WERI-Rb-1 (cell line): ENCODE measurements at places on chromosomes 11 and 22.

DNA sequence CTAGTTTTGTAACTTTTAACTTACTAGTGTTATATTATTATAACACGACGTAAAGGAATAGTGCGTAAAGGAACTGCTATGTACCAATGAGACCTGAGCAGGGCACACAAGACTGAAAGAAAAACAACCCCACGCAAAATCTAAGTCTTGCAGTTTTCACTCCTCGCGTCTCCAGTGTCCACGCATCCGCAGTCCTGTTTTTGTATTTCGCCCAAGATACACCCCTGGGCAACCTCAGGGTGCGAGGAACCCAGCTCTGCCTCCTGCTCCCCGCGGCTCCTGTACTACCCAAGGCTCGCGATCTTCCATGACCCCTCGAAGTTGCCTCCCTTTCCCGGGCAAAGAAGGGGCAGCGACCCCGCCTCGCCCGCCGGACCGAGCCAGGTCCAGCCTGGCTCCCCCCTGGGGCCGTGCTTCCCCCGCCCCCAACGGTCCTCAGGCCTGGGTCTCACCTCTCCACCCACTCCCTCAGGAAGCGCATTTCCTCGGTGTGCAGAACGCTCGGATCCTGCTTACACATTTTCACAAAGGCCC lies 393 bp downstream of the ST13 start:
- DNase-seq: no peak

GRCh38 chr22:30392661-30393321 lies 4.0 kb upstream of the SEC14L2 start:
- peak; percentile 92 for DNase-seq

- DNase-seq: no peak
Measured at GRCh38 chr11:97965849-97966646, 1054.7 kb upstream of the CNTN5 start.

GRCh38 chr11:115736146-115736545 lies 231.9 kb upstream of the CADM1 start:
- DNase-seq: no peak

DNA sequence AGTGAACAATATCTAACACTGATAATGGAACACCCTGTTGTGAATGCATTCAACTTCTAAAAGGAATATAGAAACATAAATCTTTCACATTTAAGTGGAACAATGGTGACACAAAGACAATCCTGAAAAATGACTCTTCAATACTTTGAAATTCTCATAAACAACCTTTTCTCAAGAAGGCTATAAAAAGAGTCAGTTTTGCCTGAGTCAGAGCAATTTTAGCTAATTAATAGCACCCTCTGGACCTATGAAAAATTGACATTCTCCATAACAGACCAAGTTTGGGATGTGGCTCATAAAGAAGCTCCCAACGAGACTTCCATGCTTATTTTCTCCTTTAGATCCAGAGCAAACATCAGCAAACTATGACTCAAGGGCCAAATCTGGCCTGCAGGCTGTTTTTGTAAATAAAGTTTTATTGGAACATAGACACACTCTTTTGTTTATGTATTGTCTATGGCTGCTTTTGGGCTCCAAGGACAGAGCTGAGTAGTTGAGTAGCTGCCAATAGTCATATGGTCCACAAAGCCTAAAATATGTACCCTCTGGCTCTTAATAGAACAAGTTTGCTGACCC lies 108.0 kb downstream of the MAML2 start:
- no peak for DNase-seq

GRCh38 chr11:46216019-46216764 lies 61.3 kb upstream of the CREB3L1 start:
- no peak for DNase-seq

DNA sequence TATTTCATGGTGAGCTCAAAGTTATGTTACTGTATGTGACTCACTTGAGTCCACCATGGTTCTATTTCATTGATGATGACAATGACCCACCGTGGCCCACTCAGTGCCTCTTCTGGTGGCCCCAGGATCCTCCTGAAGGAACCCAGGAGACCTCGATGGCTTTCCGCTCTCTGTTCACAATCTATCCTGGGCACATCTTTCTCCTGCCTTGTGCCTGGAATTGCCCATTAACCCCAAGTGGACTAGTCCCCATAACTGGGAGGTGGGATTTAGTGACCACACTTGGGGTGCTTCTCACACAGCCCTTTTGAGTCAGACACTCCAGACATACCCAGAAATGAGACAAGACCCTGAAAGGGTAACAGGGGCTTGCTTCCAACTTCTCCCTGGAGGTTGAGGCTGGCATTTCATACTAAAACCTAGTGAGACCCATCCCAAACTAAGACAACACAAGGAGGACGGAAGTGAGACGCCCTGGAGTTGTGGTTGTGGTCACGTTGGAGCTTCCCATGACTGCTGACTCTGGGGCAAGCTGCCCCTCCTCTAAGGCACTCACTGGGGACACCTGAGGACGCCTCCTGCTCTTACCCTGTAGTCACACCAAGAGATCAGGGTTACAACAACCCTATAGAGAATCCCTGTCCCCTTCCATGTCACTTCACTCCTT lies 22.1 kb downstream of the IGLL5 start:
- DNase-seq: no peak

GRCh38 chr11:83238111-83238510 lies 44.6 kb downstream of the ANKRD42 start:
- no peak for DNase-seq

DNA sequence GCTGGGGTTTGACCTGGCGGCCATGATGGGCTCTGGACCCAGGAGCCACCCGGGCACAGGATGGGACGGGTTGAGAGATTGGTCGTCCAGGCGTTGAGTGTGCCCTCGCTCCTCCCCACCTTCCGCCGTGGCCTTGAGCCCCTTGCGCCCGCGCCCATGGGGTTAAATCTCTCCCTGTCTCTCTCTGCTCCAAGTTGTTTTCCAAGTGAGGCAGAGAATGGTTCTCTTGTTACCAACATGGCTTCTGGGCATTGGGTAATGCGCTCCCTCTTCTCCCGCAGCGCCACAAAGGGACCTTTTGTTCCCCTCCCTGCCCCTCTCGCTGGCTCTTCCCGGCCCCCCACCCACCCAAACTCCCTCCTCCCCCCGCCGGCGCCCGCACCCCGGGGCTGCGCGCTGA lies 18.8 kb upstream of the PICK1 start:
- DNase-seq: no peak

GRCh38 chr11:44255406-44256071 lies 54.4 kb downstream of the ALX4 start:
- DNase-seq: no peak

- no peak for DNase-seq
Measured at GRCh38 chr22:46791201-46791731, 28.8 kb downstream of the TBC1D22A start.

GRCh38 chr11:100830978-100831732 lies 144.1 kb downstream of the ARHGAP42 start:
- no peak for DNase-seq

DNA sequence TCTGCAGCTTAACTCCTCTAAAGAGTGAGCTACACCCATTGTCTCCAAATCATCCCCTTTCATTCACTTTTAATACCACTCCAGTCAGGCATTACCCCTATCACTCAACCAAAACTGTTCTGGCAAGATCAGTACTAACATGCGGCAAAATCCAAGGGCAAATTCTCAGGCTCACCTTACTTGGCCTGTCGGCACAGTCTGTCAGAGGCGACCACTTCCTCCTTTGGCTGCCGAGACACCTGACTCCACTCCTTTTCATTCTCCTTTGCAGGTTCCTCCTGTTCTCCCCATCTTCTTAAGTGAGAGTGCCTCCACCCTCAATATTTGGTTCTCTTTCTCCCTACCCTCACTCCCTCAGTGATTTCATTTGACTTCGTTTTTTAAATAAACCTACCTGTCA lies 4.2 kb downstream of the C11orf91 start:
- no peak for DNase-seq

DNA sequence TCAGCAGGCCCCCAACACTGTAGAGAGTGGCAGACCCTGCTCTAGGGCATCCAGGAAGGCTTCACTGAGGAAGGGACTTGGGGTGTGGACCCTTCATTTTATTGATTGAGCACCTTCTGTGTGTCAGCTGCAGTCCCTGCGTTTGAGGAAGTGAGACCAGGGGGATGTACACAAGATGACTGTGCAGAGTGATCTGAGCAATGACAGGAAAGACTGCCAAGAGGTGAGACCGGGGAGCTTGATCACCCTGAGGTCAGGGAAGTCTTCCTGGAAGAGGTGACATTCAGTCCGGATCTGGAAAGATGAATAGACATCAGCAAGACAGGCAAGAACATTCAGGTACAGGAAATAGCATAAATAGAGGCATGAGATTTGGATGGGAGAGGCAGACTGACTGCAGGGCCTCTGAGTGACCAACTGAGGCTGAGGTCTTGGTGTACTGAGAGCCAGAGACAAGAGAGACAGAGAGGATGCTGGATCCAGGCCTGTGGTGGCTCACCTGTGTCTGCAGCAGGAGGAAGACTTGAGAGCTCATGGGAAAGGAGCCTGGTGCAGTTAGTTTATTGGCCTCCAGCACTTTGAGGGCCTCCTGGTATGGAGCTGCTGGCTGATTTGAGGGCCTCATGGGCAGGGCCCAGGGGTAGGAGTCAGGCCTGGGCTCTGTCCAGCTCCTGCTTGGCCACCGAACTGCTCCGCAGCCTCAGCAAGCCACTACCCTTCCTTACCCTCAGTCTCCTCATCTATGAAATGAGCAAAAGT lies 5.2 kb downstream of the DGAT2 start:
- no peak for DNase-seq
